Melanocyte of skin (primary cell): ENCODE measurements at places on chromosomes 6 and 20. TPM values are rescaled to one million over a fixed set of nuclear protein-coding genes. Genes with fewer than 3 reads are reported as not detected.

The GPX5 gene
- not detected in 2 replicates for total RNA-seq

The CST5 gene
- total RNA-seq: not detected in 2 replicates

The FAM50B gene
- 4.1 and 6.2 TPM in 2 replicates for total RNA-seq

The EYA4 gene
- total RNA-seq: not detected in 2 replicates

The SLC22A7 gene
- total RNA-seq: not detected in 2 replicates

The IYD gene
- not detected in 2 replicates for total RNA-seq

The CST7 gene
- not detected in 2 replicates for total RNA-seq

The PRL gene
- total RNA-seq: not detected in 2 replicates

The OR2B6 gene
- total RNA-seq: not detected in 2 replicates
